ENCODE measurements at places on chromosomes 3 and 15. TPM values are rescaled to one million over a fixed set of nuclear protein-coding genes. Genes with fewer than 3 reads are reported as not detected.

SMCO1 gene
- under 0.01 TPM for total RNA-seq

DCLK3 gene
- under 0.01 TPM for total RNA-seq

TNFSF10 gene
- 0.43 TPM for total RNA-seq

LOXL1 gene
- 99.9 TPM for total RNA-seq

TTBK2 gene
- total RNA-seq = 17.3 TPM

UBAP1L gene
- 2.3 TPM for total RNA-seq

HYAL1 gene
- total RNA-seq = 2.6 TPM

DCBLD2 gene
- total RNA-seq = 225 TPM

PKM gene
- 1,898 TPM for total RNA-seq

NPAP1 gene
- total RNA-seq = not detected

CCR8 gene
- total RNA-seq = not detected

WNT5A gene
- 1,105 TPM for total RNA-seq

IGSF10 gene
- total RNA-seq = 0.97 TPM

GOLGA6L4 gene
- total RNA-seq = 1.3 TPM

ACAD9 gene
- 41.6 TPM for total RNA-seq

GUCA1C gene
- total RNA-seq = not detected

RAD54L2 gene
- 26.3 TPM for total RNA-seq

RLBP1 gene
- not detected for total RNA-seq

IGSF11 gene
- total RNA-seq = not detected

CPN2 gene
- not detected for total RNA-seq

ARRDC4 gene
- 18.4 TPM for total RNA-seq

PARP14 gene
- 91.1 TPM for total RNA-seq

SPTBN5 gene
- 0.32 TPM for total RNA-seq

SLC2A2 gene
- under 0.01 TPM for total RNA-seq

ATP13A5 gene
- total RNA-seq = not detected

WDR76 gene
- total RNA-seq = 17.7 TPM

STAB1 gene
- under 0.01 TPM for total RNA-seq

GCHFR gene
- 2.6 TPM for total RNA-seq

IQCH gene
- total RNA-seq = 2.6 TPM

IL16 gene
- 0.32 TPM for total RNA-seq

CCR5 gene
- not detected for total RNA-seq

CCDC71 gene
- 22.9 TPM for total RNA-seq

TMEM108 gene
- 0.32 TPM for total RNA-seq

TRH gene
- not detected for total RNA-seq

GORASP1 gene
- 44.9 TPM for total RNA-seq

TEX55 gene
- total RNA-seq = not detected

MITF gene
- total RNA-seq = 13.5 TPM

ARHGEF3 gene
- total RNA-seq = 5.5 TPM

RUVBL1 gene
- 83.8 TPM for total RNA-seq

GOLGA6L7 gene
- not detected for total RNA-seq

SPSB4 gene
- not detected for total RNA-seq

FBXO40 gene
- total RNA-seq = not detected

PLA2G4F gene
- not detected for total RNA-seq

CSTA gene
- total RNA-seq = not detected

POLR2H gene
- 61.3 TPM for total RNA-seq

DHX36 gene
- total RNA-seq = 34.1 TPM

LRRC2 gene
- total RNA-seq = 5.2 TPM

C2CD4B gene
- not detected for total RNA-seq

FSTL1 gene
- total RNA-seq = 1,795 TPM

Measured in fibroblast of villous mesenchyme (primary cell).